Hypothalamus (tissue), 51 donors: ENCODE measurements at places on chromosomes 5 and 9.
A peak's percentile ranks its signal among the peaks of the same experiment; 100 is the strongest.

GRCh38 chr5:1916041-1917001 is 33.6 kb upstream of the IRX4 start:
- no peak for DNase-seq

GRCh38 chr5:173873306-173873922 is 14.7 kb upstream of the CPEB4 start:
- DNase-seq = no peak

DNA sequence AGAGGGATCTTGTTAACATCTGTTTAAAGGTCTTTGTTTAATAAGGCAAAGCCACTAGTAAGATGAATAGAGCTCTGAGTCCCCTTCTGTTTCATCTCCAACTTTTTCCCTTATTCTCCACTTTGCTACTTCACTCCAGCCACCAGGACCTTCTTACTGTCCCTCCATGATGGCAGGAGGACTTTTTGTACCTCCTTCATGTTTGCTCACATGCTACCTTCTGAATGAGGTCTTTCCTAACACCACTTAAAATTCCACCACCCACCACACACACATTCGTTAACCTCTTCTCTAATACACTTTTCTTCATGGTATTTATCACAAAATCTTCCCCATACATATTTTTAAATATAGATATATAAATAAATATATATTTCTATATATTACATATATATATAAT is 501.9 kb downstream of the PDE4D start:
- DNase-seq = no peak

- no peak for DNase-seq
Observed at GRCh38 chr5:72505539-72506157, 1.6 kb downstream of the ZNF366 start.

DNA sequence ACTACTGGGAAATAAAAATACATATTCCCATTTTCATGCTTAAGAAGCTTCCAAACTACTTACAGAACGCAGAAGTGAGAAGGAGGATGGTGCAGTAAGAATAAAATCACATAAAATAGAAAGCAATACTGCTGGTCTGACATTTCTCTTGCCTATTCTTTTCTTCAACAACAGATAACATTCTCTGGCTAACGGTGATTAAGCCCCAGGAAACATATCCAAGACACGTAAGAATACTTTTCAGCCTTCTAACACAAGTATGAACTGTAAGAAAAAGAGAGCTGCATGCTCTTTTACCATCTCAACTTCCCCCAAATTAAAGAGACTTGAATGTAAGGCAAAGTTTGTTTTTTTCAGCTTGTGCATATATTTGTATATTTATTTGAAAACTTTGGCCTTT is 156.1 kb upstream of the TARS1 start:
- DNase-seq = no peak

- DNase-seq = no peak
Observed at GRCh38 chr5:109450129-109450877, 40.5 kb upstream of the PJA2 start.

DNA sequence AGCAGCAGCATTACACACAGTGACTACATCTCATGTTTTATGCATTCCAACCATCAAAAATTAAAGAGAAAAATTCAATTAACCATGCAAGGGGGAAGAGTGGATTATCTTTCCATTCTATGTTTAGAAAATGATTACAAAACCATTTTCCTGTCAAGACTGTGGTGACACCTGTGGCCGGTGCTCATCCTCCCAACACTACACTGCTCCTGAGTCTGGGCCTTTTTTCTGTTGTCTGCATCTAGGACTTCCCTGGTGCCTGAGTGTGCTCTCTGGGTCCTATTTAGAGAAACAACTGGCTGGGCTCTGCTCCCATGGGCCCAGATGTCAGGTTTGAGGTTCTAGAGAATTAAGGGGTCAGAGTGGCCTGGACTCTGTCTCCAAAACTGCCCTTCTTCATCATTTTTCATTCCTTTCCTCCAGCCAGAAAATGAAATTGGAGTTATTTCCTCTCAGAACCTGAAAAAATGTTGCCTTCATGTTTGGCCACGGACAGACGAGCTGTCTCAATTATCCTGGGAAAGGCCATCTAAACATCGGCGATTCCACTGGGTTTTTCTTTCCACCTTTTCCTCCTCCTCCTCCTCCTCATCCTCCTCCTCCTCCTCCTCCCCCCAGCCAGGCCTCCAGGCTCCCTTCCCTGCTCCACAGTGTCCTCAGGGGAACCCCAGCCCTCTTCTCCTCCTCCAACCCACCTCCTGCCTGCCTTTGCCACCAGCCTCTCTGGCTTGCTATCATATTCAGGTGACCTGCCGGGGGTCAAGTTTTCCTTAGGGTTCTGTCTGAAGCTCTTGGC is 11.4 kb upstream of the ARSI start:
- DNase-seq = no peak

DNA sequence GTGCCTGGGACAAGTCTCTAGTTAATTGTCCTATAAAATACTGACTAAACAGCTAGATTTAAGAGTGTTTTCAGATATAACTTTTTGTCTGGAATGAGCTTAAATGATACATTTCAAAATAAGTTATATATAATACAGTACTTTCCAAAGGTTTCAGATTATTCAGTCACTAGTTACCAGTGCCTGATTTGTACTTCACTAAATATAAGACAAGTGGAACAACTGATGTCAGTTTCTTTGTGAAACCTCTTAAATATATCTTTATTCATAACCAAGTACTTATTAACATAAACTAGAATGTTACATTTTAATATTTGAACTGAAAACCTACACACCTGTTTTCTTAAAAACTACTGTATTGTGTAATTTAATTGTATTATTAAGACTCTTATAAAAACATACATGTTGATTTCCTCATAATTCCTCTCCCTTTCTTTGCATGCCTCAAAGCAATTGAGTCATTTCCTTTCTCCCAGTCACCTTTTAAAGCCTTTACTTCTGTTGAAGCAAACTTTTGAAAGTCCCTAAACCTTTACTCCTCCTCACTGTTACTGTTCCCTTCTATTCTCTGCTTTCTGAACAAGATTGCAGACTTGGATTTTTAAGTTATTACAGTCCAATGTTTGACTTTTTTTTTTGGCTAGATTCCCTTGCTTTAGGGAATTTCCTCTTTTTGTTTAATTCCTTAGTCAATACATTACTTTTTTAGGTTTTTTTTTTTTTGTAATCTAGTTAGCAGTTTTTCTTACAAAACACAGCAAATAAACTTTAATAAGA is 8.7 kb upstream of the SEMA6A start:
- DNase-seq = no peak

GRCh38 chr5:83474161-83474796 is 2.7 kb downstream of the VCAN start:
- peak; percentile 68 for DNase-seq

GRCh38 chr9:107942291-107942690 is 452.7 kb upstream of the KLF4 start:
- DNase-seq = no peak

DNA sequence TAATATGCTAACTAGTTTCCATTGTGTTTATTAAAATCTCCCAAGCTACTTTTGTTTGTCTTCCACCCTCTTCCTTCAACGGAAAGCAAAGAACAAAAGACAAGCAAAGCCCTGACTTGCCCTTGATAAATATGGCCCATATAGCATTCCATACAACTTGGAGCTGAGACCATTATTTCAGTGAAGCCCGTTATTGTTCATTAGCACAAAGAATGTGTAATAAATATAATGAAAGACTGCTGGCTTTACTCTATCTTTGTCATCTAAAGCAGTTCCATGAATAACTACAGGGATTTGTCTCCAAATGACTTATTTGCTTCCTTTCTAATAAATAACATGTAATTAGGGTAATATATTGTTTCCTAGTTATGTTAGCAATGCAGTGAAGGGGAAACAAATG is 270.7 kb upstream of the TLE4 start:
- no peak for DNase-seq

- DNase-seq = no peak
Observed at GRCh38 chr5:69230181-69230580, 4.5 kb upstream of the CDK7 start.

DNA sequence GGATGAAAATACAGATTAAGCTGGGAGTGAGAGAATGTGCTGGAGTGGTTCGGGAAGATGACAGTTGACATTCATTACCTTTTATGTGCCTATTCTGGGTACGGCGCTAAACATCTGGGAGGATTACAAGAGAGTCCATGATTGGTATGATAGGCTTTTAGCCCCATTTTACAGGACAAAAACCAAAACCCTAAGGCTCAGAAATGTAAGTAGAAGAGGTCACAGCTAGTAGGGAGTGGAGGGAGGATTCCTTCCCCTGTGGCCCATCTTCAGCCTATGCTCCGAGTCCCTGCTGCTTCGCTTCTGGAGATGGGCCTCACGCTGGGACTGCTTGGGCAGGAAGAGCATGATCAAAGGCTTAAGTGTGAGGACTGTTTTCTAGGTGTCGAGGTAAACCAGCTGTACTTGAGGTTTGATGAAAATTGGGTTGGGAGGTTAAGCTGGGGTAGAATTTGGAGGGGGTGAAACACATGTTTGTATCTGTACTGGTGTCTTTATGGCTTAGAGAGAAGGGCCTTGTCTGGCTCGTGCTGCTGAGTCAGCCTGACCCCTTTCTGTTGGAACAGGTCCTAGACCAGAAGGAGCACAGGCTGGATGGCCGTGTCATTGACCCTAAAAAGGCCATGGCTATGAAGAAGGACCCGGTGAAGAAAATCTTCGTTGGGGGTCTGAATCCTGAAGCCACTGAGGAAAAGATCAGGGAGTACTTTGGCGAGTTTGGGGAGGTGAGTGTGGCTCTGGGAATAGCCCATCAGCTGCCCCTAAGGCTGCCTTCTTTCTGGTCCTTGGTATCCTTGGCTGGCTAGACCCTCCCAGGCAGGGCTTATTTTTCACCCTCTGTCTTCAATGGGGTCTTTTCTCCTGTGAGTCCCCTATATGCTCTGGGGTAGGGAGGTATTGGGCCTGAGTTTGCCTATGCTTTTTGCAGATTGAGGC is 2.1 kb downstream of the HNRNPAB start:
- DNase-seq = no peak

DNA sequence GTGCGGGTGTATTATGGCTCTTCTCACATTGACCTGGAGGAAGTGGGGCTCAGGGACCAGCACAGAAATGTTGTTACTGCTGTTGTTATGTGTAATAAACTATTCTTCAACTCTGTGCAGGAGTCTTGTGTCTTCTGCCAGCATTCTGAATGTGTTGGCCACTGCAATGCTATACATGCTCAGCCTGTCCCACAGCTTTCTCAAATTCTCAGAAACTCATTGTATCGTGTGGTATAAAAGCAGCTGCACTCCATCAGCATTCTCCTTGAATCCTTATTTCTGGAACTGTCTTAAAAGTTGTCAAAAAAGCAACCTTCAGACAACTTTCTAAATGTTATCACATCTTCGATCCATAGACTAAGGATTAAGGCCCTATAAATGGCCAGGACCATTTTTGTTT is 72.0 kb downstream of the ZNF474 start:
- no peak for DNase-seq

GRCh38 chr5:163440954-163441353 is 3.6 kb downstream of the CCNG1 start:
- no peak for DNase-seq

GRCh38 chr5:147558826-147559225 is 49.0 kb upstream of the DPYSL3 start:
- DNase-seq = no peak
